ENCODE measurements at places on chromosomes 4 and X.

DNA sequence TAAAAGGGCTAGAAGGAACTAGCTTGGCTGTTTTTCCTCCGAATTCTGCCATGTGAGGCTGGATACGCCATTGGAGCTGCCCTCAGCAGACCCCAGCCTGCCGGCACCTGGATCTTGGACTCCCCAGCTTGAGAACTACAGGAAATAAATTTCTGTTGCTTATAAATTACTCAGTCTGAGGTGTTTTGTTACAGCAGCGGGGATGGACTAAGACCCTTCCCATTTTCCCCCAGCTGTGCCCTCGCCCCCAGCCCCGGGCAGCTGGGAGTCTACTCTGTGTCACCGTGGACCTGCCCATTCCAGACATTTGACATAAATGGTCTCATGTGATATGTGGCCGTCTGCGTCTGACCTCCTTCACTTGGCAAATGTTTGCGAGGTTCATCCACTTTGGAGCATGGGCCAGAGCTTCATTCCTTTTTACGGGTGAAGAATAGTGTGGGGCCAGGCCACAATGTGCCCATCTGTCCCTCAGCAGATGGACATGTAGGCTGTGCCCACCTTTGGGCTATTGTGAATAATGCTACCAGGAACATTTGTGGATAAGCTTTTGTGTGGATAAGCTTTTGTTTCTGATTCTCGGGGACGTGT is 30.7 kb upstream of the SPON2 start:
- DNase-seq: no peak

DNA sequence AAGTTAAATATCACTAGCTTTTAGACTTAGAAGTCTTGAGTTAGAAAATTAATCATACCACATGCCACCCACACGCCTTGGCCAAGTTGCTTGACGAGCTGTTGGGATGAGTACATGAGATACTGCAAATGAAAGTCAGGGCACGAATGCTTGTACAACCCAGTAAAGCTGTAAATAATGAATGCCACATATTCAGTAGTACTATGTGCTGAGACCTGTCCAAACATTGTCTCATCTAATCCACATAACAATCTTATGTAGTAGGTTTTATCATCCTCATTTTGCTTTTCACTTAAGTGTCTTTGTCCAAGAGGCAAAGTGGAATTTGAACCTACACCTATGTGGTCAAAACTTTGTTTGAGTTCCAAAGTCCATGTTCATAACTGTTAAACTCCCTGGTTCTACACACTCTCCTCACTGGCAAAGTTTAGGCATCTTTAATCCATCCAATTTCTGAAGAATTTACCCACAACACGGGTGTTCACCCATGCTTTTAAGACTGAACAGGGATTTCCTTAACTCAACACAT is 74.1 kb downstream of the LDB2 start:
- DNase-seq: no peak

DNA sequence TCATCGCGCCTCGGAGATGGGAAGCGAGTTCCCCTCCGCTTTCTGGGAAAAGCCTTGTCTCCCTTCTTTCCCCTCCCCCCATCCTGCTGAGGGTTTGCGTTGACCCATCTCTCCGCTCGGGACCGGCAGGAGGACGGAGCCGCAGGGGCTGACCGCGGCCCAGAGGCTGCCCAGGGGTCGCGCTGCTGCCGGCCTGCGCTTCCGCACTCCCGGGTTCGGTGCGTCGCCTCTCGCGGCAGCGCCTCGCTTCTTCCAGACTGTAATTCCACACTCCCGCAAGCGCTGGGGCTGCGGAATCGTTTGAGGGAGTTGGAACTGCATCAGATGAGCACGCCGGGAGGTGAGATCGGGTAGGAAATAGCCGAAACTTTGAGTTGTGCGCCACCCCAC is 88.3 kb downstream of the BCOR start:
- DNase-seq: no peak

- DNase-seq: no peak
Measured at GRCh38 chr4:141636771-141637460, 533 bp downstream of the IL15 start.

DNA sequence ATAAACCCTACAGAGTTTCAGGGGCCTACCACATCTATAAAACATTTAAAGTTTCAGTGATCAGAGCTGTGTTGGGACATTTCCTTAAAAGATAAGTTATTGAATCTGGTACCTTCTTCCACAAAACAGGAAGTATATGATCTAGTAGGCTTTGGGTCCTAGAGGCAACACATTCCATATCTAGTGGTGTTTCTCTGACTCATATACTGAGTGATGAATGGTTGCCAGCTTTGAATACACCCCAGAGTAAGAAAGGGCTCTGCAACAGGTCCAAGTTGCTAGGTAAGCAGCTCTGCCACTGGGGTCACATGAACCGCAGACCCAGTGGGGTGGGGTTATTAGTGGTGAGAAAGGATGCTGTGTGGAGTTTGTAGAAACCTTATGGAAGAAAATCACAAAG is 32.4 kb upstream of the BLTP1 start:
- DNase-seq: no peak

DNA sequence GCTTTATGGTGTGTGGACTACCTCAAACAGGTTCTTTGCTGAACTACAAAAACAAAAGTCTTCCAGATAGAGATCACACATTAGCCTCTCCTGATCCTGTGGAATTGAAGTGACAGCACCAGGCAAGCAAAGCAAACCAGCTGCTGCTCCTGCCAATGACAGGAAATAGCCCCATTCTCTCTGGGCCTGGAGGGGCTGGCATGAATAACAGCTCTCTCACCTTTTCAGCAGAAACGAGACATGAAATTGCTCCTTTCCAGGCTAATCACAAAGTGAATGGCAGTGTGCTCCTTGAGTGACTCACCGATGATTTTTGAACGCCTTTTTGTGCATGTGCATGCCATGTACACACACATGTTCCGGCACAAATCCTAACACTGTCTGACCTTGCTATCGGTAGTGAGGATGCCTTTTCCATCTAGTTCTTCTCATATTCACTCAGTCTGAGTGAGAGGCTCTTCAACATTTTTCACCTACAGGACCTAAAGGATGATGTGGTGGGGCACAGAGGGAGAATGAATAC is 24.4 kb downstream of the MFAP3L start:
- DNase-seq: no peak

- no peak for DNase-seq
Measured at GRCh38 chrX:105543283-105543682, 279.1 kb upstream of the NRK start.

DNA sequence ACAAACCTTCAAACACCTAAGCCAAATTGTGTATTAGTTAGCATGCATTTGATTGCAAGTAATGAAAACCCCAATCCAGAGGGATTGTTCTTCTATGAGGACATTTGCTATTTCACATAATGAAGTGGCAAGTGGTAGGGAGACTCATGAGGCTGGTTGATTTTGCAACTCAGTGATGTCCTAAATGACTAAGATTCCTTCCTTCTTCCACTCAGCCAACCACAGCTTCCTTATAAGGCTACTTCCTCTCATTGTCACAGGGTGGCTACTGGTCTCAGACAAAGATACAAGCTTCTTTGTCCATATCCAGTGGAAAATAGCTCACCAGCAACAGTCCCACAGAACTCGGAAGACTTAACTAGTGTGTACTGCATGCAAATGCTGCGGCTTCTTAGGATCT is 5.3 kb upstream of the OTC start:
- DNase-seq: no peak

GRCh38 chr4:47784222-47784621 is 53.6 kb downstream of the CORIN start:
- no peak for DNase-seq

DNA sequence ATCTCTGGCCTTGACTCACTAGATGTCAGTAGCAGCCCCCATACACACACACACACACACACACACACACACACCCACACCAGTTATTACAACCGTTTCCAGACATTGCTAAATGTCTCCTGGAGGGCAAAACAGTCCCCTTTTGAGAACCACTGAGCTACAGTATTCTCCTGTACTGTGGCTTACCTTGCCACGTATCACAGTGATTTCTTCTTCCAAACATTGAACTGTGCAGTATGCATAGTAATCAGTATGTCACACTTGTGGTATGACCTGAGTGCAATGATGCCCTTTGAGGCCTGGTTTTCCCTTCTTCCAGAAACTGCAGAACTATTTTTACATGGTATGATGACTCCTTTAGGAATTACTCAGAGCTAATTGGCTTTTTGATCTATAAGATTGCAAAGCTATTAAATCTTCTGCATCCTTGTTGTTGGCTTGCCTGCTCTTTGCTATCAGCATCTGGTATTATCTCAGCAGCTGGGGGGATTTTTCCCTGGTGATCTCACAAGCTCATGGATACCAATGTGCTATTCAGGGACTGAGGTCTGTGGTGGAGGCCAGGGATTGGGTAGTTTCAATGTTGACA is 3.6 kb upstream of the THOC2 start:
- DNase-seq: no peak

Data from stimulated activated CD8-positive, alpha-beta memory T cell treated with anti-CD3 and anti-CD28 coated beads, Interleukin-15, amount 100 ng/mL, for 24 hours (primary cell).